Endodermal cell (in vitro differentiated cells): ENCODE measurements at places on chromosomes 13 and 19.

GRCh38 chr13:20461481-20461859 is 64.2 kb downstream of the CRYL1 start:
- DNase-seq, result no peak
- H3K27ac ChIP-seq, result no peak overlapping the region
- no peaks in the 10 kb centered on the region for H3K4me1 ChIP-seq
- no peak overlapping the region for H3K4me3 ChIP-seq

- H3K27ac ChIP-seq, result no peak overlapping the region
- no peaks in the 10 kb centered on the region for H3K36me3 ChIP-seq
- H3K4me1 ChIP-seq, result no peaks in the 10 kb centered on the region
- DNase-seq, result no peak
These were observed 12.5 kb downstream of the PTPRH start for GRCh38 chr19:55196803-55197202.

- no peaks in the 10 kb centered on the region for H3K27me3 ChIP-seq
- peaks cover 3% of the 10 kb centered on the region for H3K4me1 ChIP-seq
- peaks cover 8% of the 10 kb centered on the region for H3K36me3 ChIP-seq
- H3K4me3 ChIP-seq, result no peak overlapping the region
- H3K27ac ChIP-seq, result no peak overlapping the region
- no peak for DNase-seq
These were observed 2.3 kb upstream of the ZNF787 start for GRCh38 chr19:56123266-56123891.

- no peak overlapping the region for H3K4me3 ChIP-seq
- H3K27me3 ChIP-seq, result no peaks in the 10 kb centered on the region
- H3K4me1 ChIP-seq, result no peaks in the 10 kb centered on the region
- DNase-seq, result peak; percentile 26
- H3K36me3 ChIP-seq, result no peaks in the 10 kb centered on the region
These were observed 152.4 kb downstream of the TEX29 start for GRCh38 chr13:111472559-111473460.
